Right forelimb (tissue), 1 donor: ENCODE measurements at places on chromosomes 16 and 17.

- no peak for DNase-seq
These were observed 1410.9 kb upstream of the CDH8 start for GRCh38 chr16:63447121-63447520.

- no peak for DNase-seq
These were observed 4.6 kb downstream of the RBBP6 start for GRCh38 chr16:24543949-24544348.

- no peak for DNase-seq
These were observed 15.5 kb downstream of the CENPX start for GRCh38 chr17:82007228-82007494.

DNA sequence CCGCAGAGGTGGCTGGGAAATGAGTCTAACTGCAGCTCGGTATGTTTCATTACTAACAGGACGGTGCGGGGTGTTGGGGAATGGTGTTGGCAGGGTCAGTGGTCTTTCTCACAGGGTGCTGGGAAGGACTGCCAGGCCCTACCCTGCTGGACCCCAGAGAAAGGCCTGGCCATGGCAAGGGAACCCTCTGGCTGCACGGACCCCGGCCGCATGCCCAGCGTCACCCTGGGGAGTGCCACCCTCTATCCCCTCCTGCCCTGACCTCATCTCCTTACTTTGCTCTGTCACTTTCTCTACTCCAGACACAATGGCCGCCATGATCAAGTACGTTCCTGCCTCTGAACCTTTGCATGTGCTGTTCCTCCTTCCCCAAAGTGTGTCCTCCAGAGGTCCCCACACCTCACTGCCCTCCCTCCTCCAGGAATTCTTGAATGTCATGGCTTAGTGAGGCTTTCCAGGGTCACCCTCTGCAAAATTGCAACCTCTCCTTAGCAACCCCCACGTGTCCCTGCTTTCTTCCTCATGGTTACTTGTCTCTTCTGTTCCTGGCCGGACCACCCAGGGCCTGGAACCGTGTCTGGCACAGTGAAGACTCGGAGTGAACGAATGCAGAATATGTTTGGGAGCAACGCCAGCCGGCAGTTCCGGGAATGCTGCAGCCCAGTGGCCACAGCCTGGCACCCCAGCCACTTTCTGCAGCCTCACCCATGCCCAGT is 15.2 kb downstream of the ADAD2 start:
- no peak for DNase-seq

DNA sequence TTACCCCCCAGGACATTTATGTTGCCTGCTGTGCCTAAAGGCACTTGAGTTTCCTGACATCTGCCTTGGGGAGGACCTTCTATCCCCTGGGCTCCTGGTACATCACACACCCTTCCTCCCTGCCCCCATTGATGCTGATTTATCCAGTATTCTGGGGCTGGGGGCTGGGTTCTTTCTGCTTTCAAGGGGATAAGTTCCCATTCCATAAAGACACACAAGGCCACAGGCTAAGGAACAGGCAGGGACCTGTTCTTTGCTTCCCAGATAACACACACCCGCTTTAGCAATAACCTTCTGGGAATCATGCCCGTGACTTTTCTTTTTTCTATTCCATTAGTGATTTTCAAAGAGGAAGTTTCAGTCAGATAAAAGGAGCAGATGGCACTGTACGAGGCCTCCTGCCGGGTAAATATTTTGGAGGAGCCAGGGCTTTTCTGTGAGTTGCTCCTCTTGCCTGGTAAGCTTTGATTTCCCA is 30.6 kb downstream of the CHD9 start:
- DNase-seq: no peak

- no peak for DNase-seq
These were observed 339.0 kb downstream of the SNX29 start for GRCh38 chr16:12315330-12316136.

DNA sequence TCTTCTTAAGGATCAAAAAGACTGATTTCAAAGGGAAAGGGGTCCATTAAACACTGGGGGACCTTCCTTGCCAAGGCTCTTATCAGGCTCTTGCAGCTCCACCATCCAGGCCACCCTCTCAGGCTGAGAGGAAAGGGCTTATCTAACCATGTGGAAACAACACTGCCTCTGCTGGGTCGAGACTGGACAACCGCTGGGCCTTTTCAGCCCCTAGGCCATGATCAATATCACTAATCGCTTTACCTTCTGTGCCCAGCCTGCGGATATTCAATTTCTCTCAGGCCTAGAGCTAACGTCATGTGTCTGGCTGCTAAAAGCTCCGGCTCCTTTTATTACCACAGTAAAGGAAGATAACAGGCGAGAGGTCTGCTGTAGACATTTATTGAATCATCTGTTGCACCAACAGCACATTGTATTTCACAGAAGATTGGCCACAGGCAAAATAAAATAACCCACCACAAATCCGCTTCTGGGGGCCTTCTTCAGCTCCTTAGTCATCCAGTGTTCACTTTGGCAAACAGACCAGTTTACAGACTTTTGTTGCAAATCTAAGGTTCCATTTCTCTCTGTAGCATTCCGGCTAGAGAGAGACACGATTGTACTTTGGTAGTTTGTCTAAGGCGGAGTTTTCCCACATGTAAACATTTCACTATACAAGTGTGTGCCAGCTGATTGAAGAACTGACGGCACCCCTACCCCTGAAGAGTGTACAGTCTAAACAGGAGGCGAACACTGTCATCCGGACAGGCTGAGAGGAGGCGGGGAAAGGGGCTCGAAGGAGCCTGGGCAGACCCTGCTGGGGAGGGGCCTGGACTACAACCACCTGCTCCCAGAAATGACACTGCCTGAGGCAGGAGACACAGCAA is 13.9 kb downstream of the CYB561 start:
- no peak for DNase-seq

GRCh38 chr17:14833201-14833785 is 431.8 kb downstream of the PMP22 start:
- no peak for DNase-seq
